Epithelial cell of esophagus (primary cell): ENCODE measurements at places on chromosomes 12 and 14.

GRCh38 chr12:27208414-27208750 lies 35.7 kb upstream of the STK38L start:
- no peak for DNase-seq

- DNase-seq = no peak
These were observed 66.6 kb upstream of the BICD1 start for GRCh38 chr12:32039917-32040575.

DNA sequence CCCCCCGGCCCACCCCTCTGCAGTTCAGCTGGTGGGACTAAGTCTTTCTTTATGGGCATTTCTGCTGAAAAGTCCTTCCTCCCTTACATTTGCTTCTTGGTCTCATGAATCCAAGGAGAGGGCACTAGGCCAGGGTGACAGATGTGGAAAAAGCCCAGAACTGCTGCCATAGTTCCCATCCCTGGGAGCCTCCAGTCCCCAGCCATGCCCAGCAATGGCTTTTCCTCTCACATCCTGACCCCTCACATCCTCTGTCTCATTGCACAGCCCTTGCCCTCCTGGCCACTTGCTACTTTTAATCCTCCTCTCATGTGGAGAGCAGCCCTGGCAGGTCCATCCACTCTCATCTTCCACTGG lies 122.5 kb downstream of the ZFP36L1 start:
- DNase-seq = no peak

GRCh38 chr14:104584557-104584956 lies 5.0 kb downstream of the C14orf180 start:
- DNase-seq = no peak

- no peak for DNase-seq
These were observed 117.3 kb downstream of the GPR135 start for GRCh38 chr14:59347915-59348314.

GRCh38 chr12:102593134-102593533 lies 112.8 kb upstream of the IGF1 start:
- no peak for DNase-seq

- DNase-seq = no peak
These were observed 142.1 kb downstream of the DYRK2 start for GRCh38 chr12:67790660-67791059.

- DNase-seq = no peak
These were observed 155.3 kb upstream of the FSCB start for GRCh38 chr14:44662250-44662891.

DNA sequence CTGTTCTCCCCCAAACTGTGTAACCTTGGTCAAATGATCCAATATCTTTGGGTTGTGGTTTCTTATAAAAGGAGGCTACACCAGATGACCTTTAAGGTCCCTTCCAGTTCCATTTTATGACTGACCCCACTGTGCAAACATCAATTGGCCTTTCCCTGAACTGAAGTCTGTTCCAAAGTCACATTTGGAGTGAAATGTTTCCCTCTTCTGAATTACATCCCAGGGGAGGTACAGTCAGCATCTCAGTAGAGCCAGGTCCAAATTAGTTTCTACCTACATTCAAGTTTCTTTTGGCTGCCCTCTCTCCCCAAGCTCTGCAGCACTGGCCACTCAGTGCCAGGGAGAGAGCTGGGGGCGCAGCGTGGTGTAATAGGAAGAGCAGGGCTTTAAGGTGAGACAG lies 34.4 kb downstream of the LIMA1 start:
- DNase-seq = no peak

- DNase-seq = no peak
These were observed 506.0 kb upstream of the TMEM132C start for GRCh38 chr12:127760996-127761395.
